Aorta (tissue), 5 donors: ENCODE measurements at places on chromosomes 11 and 22. TPM values are rescaled to one million over a fixed set of nuclear protein-coding genes. Genes with fewer than 3 reads are reported as not detected.
A peak's percentile ranks its signal among the peaks of the same experiment; 100 is the strongest.

GRCh38 chr22:42688241-42689211 is 32.1 kb downstream of the A4GALT start:
- DNase-seq, result peak; percentile 95

DNA sequence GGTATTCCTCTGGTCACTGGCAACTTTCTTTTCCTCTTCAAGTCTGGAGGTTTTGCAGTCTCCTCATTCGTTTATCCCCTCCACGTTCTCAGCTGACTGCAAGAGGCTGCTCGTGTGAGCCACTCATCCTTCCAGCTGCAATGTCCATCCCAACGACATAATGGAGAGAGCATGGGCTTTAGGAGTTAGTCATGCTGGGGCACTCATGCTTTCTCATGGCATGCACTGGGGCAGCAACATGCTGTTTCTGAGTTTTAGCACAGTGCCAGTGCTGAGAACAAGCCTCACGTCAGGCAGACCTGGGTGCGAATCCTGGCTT is 7.1 kb downstream of the DCPS start:
- no peak for DNase-seq

- no peak for DNase-seq
These were observed 220.9 kb upstream of the PITPNB start for GRCh38 chr22:28139961-28140360.

GRCh38 chr11:77636731-77637344 is 756 bp downstream of the CLNS1A start:
- no peak for DNase-seq

DNA sequence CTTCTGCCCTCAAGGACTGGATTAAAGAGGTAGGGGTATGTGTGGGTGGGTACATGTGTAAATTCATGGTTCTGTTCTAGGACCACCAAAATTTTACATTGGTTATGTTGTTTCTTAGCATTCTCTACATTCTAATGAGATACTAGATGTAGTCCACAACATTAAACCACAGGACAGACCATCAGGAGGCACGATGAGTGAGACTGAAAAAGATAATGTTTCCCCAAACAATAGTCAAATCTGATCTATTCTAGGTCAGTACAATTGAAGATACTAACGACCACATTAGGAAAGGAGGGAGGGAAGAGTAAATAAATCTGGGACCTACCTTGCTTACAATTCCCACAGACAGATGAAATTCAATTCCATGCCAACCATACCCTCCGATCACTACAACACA is 42.2 kb downstream of the MRTFA start:
- DNase-seq, result no peak

GRCh38 chr11:83691451-83691950 is 405.3 kb upstream of the CCDC90B start:
- DNase-seq, result no peak

GRCh38 chr22:24521791-24522245 is 26.7 kb downstream of the UPB1 start:
- DNase-seq, result no peak

The OR52E8 gene
- total RNA-seq, result not detected

DNA sequence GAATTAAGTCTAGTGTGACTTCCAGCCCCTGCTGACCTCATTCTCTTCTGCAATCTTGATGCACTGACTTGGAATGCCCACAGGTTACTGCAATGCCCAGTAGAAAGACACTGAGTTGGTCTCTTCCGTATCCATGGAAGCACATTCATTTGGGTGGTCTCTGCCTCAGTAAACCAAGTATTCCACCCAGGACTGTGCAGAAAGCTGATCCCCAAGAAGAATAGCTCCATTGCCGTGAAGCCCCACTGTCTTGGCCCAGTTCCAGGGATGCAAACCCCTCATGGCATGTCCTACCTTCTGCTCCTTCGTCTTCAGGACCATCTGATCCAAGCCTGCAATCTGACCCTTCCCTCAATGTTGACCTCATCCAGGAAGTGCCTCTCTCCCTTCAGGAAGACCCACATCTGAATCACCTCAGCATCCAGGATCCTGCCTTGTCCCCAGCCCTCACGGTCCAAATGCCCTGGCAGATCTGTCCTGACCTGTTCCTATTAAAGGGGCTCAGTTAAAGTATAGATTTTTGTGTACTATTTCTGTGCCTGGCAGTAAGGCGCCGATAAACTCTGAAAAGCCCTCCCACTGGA is 425.8 kb downstream of the SOX6 start:
- DNase-seq, result no peak

GRCh38 chr22:41504397-41504796 is 35.5 kb downstream of the ACO2 start:
- DNase-seq, result peak; percentile 92

The WBP2NL gene
- total RNA-seq, result 0.81 TPM

GRCh38 chr22:50726643-50727340 is 11.2 kb upstream of the ACR start:
- peak; percentile 26 for DNase-seq

GRCh38 chr11:114377612-114378267 is 22.6 kb downstream of the C11orf71 start:
- no peak for DNase-seq

DNA sequence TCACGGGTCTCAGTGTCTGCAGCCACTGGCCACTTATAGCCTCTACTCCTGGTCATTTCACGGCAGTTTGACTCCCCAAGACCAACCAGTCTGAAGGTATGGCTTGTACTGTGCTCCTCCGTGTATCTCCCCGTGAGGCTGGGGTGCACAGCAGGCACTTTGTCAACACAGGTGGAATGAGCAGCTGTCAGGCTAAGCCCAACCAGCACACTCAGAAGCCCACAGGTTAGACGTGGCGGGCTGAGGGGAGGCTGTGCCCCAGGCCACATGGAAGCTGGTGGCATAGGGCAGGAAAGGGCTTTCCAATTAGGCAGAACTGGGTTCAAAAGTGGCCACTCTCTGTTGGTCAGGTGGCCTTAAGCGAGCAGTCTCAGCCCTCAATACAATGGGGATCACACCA is 7.0 kb downstream of the TP53I11 start:
- no peak for DNase-seq

The AP5B1 gene
- 15.7 TPM for total RNA-seq

GRCh38 chr11:76161261-76161961 is 44.9 kb downstream of the WNT11 start:
- DNase-seq, result no peak

DNA sequence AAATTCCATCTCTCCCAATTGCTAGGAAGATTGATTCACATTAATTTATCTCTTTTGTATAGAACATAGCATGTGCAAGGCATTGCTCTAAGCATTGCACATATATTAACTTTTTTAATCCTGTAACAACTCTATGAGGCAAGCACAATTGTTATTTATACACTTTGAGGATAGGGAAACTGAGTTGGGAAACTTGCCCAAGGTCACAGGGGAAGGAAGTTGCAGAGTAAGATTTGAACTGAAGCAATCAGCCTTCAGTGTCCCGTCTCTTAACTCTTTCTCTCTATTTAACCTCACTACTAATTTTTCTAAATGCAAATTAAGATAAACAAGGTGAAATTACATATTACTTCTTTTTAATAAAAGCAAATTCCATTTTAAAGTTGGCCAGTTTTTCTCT is 22.2 kb downstream of the OR56B4 start:
- DNase-seq, result no peak

DNA sequence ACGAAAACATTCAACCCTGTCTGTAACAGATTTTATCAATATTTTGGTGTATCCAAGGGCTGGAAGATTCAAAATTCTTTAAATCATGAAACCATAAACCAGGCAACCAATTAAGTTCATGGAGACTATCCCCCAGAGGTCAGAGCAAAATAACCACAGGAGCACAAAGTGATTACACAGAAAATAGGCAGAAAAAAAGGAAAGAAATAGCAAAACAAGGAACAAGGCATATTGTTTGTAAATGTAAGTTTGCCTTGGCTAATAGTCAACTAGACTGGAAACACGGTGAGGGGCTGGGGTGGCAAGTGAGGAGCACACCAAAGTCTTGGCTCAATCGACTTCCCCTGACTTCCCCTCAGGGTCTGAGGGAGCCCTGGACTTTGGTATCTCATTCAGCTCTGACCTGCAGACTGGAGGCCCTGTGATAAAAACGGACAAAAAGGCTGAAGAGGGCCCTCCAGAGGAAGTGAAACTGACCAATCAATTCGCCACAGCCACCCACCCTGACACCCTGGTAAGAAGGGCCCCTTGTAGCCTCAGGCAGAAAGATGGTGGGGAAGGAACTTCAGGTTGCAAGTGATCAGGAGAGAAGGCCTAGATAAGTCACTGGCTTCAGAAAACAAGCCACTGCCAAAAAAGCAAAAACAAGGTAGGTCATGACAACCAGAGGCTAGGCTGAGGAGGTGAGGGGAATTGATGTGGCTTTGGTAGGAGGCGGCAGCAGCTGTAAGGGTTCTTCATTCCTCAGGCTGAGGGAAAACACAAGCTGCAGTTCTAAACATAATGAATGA is 1.8 kb downstream of the SIK3 start:
- no peak for DNase-seq

The RCOR2 gene
- 4.8 TPM for total RNA-seq

DNA sequence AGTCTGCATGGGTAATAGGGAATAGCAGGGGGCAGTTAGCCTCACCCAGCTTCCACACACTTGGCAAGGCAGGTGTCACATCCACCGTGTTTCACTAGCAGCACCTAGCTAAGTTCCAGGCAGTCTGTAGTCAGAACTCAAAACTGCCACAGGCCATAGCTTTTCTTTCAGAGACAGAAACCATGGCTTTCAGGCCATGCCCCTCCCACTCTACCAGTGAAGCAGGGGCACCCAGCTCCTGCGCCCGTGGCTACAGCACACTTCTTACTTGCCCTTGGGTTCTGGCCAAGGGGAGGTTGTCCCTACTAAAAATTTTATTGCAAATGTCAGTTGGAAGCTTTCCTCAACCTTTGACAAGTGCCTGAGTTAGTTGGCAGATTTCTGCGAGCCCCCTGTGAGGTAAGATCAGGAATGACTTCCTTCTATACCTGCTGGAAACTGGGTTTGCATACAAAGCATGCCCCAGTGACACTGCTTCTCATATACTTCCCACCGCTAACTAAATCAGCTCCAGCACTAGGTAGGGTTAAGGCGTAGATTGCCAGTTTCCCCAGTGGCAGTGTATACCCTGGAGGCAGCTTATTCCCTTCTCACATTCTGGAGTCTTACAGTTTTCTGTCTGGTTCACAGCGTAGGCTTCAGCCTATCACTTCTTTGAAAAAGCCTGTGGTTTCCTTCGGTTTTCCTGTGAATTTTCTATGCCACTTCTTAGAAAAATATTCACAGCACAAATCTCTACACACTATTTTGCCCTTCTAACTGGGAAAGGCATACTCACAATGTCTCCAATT is 139.0 kb upstream of the LUZP2 start:
- DNase-seq, result no peak

- no peak for DNase-seq
These were observed 80.9 kb downstream of the INSC start for GRCh38 chr11:15195454-15196200.

DNA sequence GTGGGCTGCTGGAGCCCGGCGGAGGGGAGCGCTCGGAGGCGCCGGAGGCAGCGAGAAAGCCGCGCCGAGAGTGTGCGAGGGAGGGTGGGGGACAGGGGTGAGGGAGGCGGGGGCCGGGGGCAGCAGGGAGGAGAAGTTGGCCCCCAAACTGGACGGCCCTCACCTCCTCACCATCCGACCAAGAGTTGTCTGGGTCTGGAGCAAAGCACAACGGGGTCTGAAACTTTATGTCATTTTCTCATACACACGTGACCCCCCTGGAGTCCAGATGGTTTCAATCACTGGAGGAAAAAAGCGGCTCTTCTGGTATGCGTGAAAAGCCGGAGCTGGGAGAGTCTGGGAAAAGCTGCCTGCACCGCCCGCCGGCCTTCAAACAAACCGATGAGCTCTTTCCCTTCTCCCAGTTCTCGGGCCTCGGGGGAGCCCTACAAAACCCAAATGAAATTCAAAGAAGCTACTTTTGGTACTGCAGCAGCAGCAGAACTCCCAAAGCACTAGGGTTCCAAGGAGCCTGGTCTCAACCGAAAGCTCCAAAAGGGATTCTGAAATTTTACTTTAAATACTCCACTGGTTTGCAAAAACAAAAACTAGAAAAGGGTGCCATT is 39.7 kb upstream of the AKIP1 start:
- DNase-seq, result peak; percentile 62

The HOATZ gene
- not detected for total RNA-seq

DNA sequence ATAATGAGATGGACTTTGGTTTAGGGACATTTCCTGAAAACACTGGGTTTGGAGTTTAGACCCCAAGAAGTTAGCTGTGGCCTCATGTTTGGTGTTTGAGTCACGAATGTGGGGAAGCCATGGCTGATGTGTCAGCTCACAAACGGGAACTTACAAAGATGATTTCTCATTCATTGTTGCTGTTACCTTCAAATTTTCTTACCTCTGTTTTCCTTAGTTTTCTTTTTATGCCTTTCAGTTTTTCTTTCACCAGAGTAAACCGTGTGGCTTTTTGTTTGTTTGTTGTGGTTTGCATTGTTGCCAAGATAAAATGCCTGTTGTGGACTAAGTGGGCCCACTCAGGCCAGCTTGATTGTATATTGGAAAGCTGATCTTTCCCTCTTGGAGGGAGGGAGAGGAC is 89.1 kb downstream of the SWAP70 start:
- DNase-seq, result no peak
